ENCODE measurements at places on chromosomes 11 and 22.

DNA sequence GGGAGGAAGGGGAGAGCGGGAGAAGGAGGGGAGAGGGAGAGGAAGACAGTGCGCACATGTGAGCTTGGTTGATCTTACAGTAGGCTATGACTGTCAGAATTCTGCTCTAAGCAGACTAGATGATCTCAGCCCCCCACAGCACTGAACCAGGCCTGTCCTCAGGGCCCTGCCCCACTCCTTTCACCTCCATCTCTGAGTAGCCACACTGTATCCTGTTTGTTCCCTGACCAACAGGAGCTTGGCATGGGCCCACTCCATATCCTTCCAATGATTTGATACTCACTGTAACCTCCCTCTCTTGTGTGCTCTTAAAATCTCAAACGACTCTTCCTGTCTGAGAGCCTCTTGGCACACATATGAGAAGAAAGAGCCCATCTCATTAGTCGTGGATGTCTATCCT is 86.1 kb upstream of the PARVA start:
- DNase-seq = no peak

- no peak for DNase-seq
Measured at GRCh38 chr22:38774496-38775166, 18.8 kb upstream of the SUN2 start.

DNA sequence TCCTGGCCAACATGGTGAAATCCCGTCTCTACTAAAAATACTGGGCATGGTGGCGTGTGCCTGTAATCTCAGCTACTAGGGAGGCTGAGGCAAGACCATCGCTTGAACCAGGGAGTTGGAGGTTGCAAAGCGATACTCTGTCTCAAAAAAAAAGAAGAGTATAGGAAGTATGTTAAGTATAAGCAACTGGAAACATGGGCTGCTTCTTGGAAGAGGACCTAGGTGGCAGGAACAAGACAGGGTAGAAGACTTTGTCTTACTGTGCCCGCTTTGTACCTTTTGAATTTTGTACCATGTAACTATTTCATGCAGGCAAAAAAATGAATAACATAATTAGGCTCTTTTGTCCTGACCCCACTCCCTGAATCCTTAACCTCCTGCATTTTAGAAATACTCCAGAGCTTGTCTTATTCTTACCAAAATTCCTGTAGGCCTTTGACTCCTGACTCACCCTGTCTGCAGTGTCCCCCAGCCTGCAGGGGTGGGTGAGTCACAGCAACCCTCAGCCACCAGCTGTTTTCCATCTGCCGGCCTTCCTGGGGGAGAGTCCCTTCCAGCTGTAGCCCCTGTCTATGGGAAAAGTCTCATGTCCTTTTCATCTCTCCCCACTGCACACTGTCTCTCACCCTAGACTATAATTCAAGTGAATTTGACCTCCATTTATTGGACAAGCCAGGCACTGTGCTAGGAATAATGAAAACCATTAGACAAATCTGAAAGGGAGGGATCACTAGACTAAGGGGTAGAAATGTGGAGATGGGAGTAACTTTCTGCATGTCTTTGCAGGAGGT is 41.8 kb downstream of the TXN2 start:
- DNase-seq = peak; percentile 92

DNA sequence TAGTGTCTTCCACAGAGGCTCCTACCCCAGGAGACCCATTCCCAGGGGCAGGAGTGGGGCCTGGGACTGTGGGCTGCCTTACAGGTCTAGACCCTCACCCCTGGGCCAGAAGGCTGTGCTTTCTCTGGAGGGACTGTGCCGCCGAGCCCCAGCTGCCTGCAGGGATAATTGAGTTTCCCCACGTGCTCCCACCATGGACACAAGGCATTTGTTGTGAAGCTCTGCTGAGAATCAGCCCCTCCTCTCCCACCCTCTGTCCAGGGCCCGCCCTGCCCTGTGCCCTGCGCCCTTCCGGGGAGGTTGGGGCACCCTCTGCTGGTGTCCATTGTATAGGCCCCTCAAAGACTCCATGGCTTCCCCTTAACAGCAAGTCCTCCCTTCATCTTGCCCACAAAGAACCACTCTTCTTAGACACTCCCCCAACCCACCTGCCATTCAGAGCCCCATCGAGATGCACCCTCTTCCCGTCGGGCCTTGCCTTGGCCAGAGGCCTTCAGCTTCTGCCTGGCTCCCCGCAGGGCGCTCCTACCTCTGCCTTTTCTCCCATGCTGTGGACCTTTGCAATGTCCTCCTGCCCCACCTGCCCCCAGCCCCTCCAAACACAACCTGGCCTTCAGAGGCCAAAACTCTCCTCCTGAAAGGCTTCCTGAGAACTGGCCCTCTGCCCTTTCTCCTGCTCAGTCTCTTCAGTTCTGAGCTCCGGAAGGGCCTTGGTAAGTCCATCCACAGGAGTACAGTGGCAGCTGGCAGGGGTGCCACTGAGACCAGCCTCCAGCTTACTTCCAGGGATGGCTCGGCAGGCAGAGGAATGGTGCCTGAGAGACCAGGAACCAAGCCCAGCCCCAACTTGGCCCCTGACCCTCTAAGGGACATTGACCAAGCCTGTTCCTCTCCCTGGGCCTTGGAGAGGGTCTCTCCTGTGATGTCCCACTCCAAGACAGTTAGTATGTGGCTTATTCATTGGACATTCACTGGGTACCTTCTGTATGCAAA is 22.4 kb downstream of the DUSP8 start:
- DNase-seq = no peak

GRCh38 chr11:118126082-118126838 is 26.4 kb downstream of the SCN4B start:
- DNase-seq = peak; percentile 71

DNA sequence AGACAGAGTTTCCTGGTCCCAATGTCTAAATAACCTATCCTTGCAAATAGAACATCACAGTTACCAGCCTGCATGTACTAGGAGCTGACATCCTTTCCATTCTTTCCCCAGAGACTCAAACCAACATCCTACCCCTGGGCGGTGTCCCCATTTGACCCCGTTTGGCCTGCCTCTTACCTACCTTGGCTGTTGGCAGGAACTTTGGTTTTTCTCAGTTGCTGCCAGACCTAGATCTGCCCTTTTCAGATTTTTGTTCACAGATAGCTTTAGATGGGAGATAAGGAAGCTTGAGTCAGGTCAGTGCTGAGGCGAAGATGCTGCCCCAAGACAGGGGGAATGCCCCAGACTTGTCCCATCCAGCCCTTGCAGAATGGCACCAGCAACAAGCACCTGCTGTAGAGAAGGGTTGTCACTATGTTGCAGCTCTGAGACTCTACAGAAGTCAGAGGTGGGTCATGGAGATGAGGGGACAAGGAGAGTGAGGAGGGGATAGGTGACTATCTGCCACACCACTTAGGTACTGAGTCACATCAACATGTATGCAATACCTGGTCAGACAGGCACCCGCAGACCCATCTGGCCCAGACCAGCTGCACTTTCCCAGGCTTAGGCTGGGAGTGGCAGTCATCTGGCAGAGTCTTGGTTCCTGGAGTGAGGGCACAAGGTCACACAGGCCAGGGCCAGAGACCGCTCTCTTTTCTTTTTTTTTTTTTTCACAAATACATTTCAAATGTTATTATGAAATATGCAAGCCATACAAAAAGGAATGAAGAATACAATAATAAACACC is 61.5 kb upstream of the POU2AF1 start:
- DNase-seq = no peak

DNA sequence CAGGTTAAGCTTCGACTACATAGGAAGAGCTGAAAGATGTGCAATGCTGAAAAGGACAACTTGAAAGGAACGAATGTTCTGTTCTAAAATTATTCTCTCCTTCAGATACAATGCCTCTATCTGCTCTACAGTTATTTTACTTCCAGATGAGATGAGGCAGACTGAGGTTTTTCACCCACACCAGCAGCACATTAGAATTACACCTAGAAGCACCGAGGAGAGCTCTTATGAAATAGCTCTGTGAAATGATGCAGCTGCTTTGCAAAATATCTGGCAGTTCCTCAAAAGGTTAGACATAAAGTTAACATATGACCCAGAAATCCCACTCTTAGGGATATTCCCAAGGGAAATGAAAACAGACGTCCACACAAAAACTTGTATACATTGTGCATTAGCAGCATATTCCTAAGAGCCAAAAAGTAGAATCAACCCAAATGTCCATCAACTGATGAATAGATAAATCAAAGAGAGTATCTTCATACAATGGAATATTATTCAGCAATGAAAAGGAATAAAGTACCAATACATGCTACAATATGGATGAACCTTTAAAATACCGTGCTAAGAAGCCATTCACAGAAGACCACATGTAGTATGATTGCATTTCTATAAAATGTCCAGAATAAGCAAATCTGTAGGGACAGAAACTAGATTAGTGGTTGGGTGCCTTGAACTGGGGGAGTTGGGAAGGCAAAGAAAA is 34.5 kb downstream of the WT1 start:
- no peak for DNase-seq

GRCh38 chr22:38347944-38348750 is 30.9 kb upstream of the CSNK1E start:
- peak; percentile 39 for DNase-seq

GRCh38 chr11:128468111-128468510 is 119.2 kb downstream of the ETS1 start:
- no peak for DNase-seq

DNA sequence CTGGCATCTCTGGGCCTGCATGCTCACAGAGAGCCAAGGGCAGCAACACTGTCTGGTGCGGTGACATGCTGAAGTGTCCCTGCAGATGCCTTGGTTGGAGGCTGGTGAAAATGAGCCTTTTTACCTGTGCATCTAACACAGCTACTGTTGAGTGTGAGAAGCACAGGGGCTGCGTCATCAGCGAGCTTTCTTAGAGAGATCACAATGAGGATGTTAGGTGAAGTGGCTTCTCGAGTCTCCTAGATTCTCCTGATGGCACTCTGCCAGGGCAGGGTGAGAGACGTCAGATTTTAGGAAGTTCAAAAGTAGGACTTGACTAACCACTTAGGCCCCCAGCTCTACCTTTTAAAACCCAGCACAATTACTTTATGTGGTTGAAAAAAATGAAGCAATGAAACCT is 3.6 kb upstream of the SLC15A3 start:
- DNase-seq = no peak

GRCh38 chr11:2273311-2273710 is 2.9 kb upstream of the ASCL2 start:
- no peak for DNase-seq

- peak; percentile 88 for DNase-seq
Measured at GRCh38 chr11:35009191-35009943, 92.9 kb downstream of the PDHX start.

DNA sequence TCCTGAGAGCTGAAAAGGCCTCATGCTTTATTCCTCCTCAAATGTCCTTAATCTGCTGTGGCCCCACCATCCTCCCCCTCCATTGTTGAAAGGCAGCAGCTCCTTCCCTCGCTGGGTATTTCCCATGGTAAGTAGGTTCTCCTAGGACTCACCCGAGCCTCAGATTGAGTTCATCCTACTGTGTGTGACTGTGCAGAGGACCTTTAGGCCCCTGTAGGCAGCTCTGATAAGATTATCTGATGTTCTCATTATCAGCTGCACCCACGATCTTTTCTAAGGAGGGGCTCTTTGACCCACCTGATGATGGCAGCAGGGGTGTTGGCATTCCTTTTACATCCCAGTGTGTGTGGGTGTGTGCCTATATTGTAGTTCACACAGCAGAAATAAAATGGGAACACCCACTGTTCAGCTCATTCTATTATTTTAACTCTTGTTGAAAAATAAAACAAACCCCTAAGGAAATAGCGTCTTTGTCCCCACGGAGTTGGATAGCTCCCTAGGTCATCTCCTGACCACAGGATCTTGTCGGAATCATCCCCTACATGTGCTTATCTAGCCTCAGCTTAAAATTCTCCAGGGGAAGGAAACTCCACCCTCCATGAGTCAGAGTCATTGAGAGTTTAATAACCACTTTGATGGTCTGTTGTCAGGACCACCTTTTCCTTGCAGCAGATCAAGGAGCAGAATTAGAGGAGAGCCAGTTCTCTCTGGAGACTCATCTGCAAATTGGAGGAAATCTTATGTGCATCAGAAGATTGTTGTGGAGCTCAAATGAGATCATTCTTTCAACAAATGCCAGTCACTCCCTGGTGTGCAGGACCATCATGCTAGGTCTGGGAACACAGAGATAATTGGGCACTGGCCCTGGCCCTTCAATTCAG is 19.3 kb downstream of the ENDOD1 start:
- DNase-seq = peak; percentile 84

DNA sequence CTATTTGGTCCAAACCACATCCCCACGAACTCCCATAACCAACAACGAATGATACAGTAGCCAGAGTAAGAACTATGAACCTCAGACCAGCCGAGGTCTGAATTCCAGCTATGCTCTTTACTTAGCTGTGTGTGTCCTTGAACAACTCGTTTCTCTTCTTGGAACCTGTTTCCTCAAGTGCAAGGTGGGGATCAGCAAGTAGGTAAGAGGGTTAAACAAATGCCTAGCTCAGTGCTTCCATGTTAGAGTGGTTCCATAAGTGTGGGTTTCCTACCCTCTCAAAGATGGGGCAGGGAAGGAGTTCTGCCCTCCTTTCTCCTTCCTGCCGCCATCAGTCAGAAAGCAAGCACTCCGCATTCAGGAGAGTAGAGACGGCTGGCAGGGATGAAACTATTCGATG is 283.4 kb upstream of the SYN3 start:
- DNase-seq = no peak

DNA sequence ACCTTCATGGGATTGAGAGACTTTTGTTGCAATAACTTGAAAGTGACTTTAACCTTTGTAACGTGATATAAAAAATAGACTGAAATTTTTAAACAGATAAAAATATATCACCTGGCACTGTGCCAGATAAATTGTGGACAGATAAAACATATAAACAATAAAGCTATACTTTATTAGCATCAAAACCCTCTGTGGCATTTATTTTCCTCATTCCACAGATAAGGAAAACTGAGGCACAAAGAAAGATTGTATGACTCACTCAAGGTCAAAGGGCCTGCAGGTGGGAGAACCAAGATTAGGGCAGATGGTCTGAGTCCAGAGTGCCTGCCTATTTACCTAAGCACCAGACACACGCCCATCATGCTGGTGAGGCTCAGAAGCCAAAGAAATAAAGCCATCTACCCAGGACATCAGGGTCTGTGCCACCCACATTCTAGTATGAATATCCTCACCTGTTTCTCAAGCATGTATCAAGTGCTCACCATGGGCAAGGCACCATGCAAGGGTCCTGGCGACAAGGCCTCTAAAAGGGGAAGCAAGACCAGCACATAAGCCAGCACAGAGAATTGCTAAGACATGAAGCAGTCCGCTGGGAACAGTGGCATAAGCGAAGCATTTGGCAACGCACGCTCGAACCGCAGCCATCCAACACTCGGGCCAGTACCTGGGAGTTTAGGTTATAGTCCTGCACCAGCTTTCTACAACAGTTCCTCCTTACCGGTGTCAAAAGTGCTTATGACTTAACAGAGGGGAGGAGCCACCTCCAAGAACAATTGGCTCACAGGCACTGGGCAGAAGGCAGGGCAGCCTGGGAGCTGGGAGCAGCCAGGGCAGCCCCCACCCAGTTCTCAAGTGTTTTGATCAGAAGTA is 17.6 kb downstream of the MYH9 start:
- DNase-seq = peak; percentile 42

DNA sequence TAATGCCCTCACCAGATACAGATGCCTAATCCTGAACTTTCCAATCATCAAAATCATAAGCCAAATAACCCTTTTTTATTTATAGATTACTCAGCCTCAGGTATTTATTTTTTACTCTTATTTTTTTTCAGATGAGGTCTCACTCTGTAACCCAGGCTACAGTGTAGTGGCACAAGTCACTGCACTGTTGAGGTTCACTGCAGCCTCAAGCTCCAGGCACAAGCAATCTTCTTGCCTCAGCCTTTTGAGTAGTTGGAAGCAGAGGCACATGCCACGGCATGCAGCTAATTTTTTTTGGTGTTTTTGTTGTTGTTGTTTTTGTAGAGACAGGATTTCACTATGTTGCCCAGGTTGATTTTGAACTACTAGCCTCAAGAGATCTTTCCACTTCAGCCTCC is 49.5 kb downstream of the TTC28 start:
- DNase-seq = no peak
